ENCODE measurements at places on chromosomes 6 and 20.

DNA sequence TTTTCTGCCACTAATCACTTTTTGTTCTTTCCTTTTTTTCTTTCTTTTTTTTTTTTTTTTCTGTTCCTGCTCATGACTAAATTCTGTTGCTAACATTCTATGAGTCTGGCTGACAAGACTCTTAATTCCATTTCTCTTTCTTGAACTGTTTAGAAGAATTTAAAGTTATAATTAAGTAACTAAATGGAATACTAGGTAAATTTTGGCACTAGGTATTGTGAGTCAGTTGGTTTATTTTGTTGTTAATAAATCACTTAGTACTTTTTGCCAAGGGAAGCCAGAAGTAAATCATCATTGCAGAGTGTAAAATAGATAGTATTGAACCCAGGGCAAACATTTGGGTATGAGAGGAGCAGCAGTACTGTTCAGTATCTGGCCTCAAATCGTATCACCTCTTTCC lies 42.0 kb upstream of the PRDM1 start:
- no peak for DNase-seq

DNA sequence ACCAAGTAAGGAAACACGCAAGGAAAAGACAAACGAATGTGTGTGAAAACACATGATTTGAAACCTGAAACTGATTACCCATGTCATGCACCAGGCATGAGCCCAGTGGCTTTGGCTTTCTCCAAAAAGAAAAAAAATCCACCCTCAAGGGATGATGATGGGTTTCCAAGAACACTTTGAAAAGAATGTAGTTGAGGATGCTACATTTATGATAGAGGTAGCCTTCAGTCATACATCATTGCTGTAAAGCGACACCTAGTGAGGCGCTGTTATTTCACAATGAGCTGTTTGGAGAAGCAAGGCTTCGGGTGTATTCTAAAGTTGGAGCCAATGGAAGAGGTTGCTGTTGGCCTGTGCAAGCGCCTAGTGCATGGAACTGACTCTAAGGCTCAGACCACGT lies 124.9 kb downstream of the SCML4 start:
- no peak for DNase-seq

- no peak for DNase-seq
Measured at GRCh38 chr6:160419488-160419887, 71.3 kb downstream of the SLC22A3 start.

- no peak for DNase-seq
Measured at GRCh38 chr20:62804021-62804626, 511 bp upstream of the OGFR start.

- no peak for DNase-seq
Measured at GRCh38 chr6:116443105-116443504, 18.1 kb upstream of the CALHM6 start.

- no peak for DNase-seq
Measured at GRCh38 chr6:74902089-74902488, 303.8 kb downstream of the COL12A1 start.

DNA sequence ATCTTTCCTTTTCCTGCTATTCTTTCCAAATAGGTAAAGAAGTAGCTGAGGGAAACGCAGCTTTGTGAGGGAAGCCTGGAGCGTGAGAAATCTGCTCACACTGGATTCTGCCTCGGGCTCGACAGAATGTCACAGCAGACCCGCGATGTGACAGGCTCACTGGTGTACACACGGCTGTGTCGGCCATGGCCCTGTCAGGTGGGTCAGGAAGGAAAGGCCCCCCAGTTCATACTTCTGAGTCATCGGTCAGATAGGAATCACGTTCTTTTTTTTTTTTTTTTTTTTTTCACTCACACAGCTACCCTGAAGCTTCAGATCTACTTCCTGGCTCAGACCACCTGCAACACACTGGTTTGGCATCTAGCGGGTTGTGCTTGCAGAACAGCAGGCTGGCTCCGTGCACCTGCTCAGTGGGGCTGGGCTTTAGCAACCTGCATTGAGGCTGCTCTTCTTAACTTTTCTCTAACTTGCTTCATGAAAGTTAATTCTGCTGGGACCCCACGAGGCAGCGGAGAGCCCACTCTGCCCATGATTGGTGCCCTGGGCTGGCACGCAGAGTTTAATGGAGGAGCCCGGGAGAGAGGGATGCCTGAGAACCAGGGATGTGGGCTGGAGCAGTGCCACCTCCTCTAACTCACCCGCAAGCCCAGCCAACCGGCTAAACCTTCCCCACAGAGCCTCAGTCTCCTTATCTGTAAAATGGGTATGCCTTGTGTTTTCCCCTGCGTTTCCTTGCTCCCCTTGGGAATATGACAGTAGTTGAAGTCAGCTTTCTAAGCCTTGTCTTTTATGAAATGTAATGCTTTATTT lies 61.5 kb upstream of the FNDC1 start:
- no peak for DNase-seq

GRCh38 chr6:87742106-87742505 lies 40.1 kb upstream of the AKIRIN2 start:
- DNase-seq: no peak

GRCh38 chr6:2208468-2208867 lies 36.9 kb downstream of the GMDS start:
- no peak for DNase-seq

GRCh38 chr20:50336661-50337060 lies 146.0 kb downstream of the CEBPB start:
- DNase-seq: no peak

- DNase-seq: no peak
Measured at GRCh38 chr6:159865226-159865920, 25.4 kb upstream of the MAS1 start.

GRCh38 chr6:169501128-169501527 lies 200.7 kb downstream of the WDR27 start:
- peak; percentile 53 for DNase-seq

DNA sequence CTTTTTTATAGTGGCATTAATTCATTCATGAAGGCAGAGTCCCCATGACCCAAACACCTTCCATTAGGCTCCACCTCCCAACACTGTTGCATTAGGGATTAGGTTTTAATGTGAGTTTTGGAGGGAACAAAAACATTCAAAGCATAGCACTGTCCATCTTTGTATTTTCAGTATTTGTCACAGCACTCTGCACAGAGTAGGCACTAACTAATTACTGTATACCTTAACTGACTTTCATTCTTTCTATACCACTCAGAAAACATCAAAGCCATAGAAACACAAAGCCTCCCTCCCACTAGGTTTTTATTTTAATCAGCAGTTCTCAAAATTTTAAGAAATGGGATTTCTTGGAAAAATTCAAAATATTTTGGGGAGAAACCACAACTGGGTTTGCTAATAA lies 21.8 kb upstream of the AHI1 start:
- no peak for DNase-seq

DNA sequence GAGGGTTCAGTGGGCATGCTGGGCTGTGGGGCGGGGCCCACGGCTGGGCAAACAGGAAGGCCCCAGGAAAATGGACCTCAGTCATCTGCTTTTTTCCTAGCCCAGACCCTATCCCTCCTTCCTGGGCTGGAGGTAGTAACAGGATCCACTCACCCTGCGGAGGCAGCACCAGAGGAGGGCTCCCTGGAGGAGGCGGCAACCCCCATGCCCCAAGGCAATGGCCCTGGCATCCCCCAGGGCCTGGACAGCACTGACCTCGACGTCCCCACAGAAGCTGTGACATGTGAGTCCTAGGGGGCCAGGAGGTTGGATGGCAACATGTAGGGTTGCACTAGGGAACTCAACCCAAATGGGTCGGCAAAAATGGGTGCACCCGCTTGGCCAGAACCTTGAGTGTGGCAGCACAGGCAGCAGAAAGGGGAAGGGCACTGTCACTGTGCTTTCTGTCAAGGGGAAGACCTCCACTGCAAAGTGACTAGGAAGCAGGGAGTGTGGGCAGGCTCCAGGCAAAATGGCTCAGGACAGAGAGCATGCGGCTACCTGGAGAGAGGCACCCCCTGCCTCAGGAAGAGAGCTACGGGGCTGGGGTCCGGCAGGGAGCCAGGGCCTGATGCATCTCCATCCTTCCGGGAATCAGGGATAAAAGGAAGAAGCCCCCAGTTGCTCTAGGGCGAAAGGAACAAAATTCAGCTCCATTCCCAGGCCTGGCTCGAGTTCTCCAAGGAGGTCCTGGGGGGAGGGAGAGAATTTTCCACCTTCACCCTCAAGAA lies 7.9 kb downstream of the MDFI start:
- no peak for DNase-seq

DNA sequence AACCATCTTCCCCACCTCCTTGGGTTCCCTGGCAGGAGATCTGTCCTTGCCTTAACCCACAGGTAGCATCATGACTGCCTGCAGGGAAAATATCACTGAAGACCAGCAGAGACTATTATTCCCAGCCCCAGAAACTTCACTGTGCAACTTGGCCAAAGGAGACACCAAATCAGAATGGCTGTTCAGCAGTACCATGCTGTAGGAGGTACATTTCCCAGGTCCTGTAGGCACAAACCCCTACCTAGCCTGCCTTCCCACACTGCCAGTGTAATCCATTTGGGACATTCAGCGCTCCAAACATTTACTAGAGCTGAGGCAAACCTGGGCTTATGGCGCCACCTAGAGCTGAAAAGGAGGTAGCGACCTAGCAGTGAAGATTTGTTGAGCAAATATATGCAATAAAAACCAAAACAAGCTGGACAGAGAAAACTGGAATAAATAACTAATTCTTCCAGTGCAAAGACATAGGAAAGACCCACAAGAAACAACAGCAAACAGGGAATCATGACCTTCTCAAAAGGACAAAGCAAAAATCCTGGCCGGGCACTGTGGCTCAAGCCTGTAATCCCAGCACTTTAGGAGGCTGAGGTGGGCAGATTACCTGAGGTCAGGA lies 60.3 kb downstream of the VTA1 start:
- DNase-seq: no peak

DNA sequence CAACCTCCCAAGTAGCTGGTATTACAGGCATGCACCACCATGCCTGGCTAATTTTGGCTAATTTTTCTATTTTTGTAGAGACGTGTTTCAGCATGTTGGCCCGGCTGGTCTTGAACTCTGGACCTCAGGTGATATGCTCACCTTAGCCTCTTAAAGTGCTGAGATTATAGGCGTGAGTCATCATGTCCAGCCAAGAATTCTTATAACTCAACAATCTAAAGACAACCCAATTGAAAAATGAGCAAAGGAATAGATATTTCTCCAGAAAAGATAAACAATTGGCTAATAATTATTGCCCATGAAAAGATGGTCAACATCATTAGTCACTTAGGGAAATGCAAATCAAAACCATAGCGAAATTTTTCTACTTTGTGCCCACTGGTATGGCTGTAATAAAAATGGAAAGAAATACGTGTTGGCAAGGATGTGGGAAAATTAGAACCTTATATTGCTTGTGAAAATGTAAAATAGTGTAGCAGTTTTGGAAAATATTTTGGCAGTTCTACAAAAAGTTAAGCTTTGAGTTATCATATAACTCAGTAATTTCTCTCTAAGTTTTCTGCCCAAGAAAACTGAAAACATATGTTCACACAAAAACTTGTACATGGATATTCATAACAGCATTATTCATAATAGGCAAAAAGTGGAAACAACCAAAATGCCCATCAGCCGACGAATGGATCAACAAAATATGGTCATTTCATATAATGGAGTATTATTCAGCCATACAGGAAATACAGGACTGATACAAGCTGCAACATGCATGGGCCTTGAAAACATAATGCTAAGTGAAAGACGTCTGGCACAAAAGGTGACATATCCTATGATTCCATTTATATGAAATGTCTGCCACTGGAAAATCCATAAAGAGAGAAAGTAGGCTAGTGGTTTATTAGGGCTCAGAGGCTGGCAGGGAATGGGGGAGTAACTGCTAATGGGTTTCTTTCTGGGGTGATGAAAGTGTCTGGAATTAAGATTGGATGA lies 87.8 kb downstream of the UTRN start:
- no peak for DNase-seq

GRCh38 chr6:147639279-147639678 lies 130.8 kb downstream of the SAMD5 start:
- no peak for DNase-seq

GRCh38 chr20:56427797-56428196 lies 15.7 kb downstream of the CASS4 start:
- DNase-seq: no peak

DNA sequence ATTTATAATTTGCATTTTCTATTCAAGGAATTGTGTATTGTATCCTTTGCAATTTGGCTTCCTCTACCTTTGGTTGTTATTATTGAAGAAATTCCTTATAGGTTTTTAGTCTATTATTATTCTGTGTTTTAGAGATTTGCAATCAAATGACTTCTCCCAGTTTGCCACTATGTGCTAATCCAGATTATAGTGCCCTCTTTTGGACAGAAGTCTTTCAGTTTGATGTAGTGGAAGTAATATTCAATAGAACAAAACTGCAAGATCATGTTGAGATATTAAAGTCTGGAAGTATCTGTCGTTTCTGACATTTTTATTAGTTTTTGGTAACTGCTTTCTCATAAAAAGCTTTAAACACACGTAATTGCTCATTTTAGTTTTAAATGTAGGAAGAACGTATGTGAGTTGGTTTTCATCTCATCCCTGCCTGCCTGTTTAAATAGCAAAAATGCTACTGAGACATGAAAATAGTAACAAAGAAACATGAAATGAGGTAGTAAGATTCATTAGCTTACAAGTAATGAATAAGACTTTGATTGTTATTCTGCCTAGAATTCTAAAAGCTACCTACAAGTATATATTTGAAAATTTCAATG lies 72.8 kb downstream of the RTN4IP1 start:
- DNase-seq: no peak

- no peak for DNase-seq
Measured at GRCh38 chr6:77986380-77987034, 333.7 kb downstream of the MEI4 start.

All from substantia nigra (tissue), 51 donors.